ENCODE measurements at places on chromosomes 1 and 21.
A peak's percentile ranks its signal among the peaks of the same experiment; 100 is the strongest.

GRCh38 chr1:109659997-109660690, 4.2 kb downstream of the GSTM4 start:
- no peak for DNase-seq

DNA sequence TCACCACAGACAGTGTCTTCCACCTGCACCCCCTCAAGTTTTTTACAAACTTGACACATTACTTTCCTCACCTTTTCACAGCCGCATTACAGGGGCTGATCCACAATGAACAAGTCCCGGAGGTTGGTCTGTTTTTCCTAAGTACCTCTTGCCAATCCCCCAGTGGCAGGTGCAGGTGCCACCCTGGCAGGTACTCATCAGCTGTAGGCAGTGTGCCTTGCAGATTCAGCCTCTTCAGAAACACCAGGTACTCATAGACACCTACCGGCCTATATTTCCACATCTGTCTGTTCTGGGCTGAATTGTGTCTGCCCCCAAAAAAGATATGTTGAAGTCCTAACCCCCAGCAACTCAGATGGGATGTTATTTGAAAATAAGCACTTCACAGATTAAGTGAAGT, 81.4 kb upstream of the CNIH3 start:
- DNase-seq, result no peak

- no peak for DNase-seq
Observed at GRCh38 chr21:33286600-33287456, 20.7 kb downstream of the IL10RB start.

DNA sequence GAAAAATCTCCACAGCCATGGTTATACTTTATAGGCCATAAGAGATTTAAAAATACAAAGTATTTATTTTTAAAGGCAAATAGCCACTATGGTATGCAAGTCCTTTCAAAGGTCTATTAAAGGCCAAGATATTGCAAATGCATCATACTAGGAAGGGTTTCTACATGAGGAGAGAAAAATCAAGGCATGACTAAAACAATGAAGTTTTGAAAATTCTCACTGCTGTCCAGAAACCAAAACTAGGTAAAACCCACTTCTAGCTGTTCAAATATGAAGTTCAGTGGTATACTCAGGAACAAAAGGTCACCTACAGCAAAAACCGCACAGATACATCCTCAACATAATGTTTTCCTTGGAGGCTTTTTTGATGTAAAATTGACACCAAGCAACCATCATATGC, 75.0 kb downstream of the EPS15 start:
- DNase-seq, result no peak

GRCh38 chr1:66809245-66809644, 8.2 kb upstream of the INSL5 start:
- DNase-seq, result no peak

- no peak for DNase-seq
Observed at GRCh38 chr1:19385869-19386591, 73.9 kb downstream of the SLC66A1 start.

DNA sequence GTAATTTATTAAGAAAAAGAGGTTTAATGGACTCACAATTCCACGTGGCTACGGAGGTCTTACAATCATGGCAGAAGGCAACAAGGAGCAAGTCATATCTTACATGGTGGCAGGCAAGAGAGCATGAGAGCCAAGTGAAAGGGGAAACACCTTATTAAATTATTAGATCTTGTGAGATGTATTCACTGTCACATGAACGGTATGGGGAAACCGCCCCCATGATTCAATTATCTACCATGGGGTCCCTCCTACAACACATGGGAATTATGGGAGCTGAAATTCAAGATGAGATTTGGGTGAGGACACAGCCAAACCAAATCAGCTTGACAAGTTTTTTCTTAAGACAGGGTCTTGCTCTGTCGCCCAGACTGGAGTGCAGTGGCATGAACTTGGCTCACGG, 14.3 kb downstream of the DAP3 start:
- DNase-seq, result no peak

DNA sequence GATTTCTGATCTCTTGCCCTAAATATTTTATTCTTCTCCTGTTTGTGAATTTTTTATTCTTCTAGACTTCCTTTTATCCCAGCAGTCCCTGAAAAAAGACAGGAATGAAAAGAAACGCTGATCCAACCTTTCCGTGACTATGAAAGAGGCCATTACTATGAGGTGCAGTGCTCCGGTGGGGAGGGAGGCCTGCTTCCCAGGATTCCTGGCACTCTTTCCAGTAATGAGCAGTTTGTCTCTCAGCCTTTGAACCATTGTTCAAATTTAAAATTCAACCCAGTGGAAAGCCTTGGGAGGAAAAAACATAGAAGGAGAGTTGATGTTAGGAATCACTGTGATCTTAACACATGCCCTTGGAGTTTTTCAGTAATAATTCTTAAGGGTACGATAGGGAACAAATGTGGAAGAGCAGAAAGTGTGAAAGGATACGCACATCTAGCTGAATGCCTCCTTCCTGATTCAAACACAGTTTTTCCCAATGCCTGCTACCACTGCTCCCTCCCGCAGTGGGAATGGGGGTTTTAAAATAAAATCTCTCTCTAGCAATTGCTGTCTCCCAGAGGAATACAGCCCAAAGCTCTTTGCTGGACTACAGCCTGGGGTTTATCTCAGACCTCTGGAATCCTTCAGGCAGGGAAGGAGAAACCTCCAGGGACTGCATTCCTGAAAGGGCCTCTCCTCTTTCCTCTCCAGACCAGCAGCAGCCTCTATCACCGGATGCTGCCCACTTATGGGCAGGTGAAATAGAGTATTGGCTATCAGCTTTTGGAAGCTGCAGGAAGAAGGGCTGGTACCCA, 6.1 kb downstream of the IER5 start:
- DNase-seq, result no peak

GRCh38 chr1:42423681-42424080, 32.1 kb downstream of the ZMYND12 start:
- DNase-seq, result no peak

DNA sequence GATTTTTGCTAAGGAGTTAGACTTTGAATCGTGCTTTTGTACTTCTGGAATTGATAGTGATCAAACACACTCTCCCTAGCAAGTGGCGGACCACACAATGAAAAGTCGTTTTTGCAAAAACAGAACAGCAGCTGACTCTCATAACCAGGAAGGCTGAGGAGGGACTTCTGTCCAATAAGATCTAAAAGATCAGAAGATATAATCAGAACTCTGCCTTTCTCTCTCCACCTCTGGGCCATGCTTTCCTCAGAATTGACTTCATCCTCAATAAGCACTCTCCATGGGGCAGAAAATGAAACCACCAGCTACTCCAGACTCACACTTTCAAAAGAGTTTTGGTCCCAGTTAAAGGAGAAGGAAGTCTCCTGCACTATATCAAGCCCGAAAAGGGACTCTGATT, 55.3 kb upstream of the SAMD13 start:
- no peak for DNase-seq

- no peak for DNase-seq
Observed at GRCh38 chr1:189751311-189751710, 726.4 kb downstream of the BRINP3 start.

DNA sequence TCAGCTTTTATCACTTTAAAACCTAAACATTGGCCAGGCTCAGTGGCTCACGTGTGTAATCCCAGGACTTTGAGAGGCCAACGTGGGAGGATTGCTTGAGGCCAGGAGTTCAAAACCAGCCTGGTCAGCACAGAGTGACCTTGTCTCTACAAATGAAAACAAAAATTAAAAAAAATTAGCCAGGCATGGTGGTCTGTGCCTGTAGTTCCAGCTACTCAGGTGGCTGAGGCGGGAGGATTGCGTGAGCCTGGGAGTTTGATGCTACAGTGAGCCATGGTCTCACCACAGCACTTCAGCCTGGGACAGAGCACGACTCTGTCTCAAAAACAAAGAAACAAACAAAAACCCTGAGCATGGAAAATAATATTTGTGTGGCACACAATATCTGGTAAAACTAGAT, 143.5 kb upstream of the HNRNPU start:
- DNase-seq, result no peak

- peak; percentile 42 for DNase-seq
Observed at GRCh38 chr1:24641646-24642151, 1.4 kb upstream of the SRRM1 start.
